Endothelial cell of umbilical vein (primary cell): ENCODE measurements at places on chromosomes 2 and 18. TPM values are rescaled to one million over a fixed set of nuclear protein-coding genes. Genes with fewer than 3 reads are reported as not detected.

Gene ACADL
- not detected in 2 replicates for polyA plus RNA-seq

Gene PROKR1
- polyA plus RNA-seq: not detected in 2 replicates

Gene RTP5
- polyA plus RNA-seq: not detected in 2 replicates

Gene STARD6
- not detected in 2 replicates for polyA plus RNA-seq

DNA sequence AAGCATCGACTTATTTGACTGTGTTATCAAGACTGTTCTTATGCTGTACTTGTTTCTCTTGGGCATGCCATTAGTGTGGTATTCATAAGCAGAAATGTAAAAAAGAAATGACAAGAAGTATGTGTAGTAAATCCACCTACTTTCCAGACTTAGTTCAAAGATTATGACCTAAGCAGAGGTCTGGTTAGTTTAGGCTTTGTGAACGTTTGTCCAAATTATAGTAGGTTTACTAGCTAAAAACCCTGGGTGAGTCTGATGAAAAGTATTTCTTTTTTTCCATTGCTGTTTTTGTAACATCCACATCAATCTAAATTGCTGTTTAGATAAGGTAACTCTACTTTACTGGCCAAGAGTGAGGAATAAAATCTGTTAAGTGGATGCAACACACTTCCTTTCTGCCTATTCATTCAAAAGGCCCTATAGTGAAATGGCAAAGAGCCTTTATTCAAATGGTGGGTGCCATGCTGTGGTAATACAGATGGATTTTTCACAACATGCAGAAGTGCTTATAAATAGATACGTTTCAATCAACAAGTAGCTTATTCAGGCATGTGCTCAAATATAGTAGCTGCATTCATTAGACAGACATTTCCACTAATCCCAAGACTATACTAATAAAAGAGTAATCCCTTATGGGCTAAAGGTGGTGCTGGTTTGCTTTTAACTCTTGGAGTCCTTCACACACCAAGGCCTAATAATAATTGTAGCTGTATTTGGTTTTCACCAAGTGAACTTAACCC is 122.5 kb upstream of the LTBP1 start:
- DNase-seq: no peak

DNA sequence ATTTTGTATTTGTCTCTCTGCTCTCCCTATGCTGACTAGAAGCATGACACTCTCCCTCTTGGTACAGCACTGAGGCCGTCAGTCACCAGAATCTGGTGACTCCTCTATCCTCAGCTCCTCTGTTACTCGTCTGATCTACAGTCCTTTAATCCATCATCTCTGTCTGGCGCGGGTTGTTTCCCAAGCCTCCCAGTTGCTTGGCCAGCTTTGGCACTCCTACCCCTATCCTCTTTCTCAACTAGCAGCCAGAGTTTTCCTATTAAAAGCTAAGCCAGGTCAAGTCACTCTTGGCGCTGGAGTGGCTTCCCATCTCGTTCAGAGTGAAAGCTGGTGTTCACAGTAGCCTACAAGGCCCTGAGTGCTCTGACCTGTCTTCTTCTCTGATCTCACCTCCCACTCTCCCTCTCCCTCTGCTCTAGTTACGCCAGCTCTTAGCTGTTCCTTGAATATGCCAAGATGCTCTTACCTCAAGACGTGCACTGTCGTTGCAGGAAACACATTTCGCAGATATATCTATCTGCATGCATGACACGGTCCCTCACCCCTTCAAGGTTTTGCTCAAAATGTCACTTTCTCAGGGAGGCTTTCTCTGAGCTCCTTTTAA is 41.8 kb upstream of the PSME4 start:
- DNase-seq: no peak

DNA sequence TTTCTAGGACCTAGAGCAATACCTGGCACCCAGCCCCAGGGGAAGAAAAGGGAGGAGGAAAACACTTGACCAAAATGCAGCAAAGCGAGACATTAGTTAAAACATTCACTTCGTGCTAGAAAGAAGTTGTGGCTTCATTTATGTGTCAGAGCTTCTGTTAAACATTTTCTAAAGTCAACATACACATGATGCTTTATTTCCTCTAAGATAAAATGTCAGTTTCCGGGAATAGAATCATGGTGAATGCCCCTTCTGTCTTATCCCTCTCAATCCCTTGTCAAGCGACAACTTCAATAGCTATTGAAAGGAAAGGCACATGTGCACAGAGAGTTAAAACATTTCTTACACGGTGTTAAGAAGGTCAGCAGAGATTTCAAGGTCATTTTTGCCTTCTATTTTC is 404.6 kb upstream of the CWC22 start:
- DNase-seq: peak; percentile 87

DNA sequence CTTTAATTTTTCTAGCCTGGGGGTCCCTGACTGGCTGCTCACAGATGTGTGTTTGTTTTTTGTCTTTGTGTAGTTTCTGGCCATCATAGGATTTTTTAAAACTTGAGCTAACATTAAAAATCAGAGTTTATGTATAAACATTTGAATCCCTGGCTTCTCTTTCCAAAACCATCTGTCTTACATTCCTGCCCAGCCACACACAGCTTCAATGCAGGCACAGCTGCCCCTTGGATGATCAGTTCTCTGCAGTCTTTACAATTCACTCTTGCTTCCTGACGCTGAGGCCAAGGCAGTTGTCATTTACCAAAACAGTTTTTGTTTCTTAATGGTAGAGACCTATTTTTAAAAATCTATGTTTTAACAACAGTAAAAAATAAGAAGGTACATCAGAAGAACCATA is 169.2 kb upstream of the LRRTM1 start:
- DNase-seq: no peak

- DNase-seq: no peak
These were observed 8.4 kb downstream of the GPC1 start for GRCh38 chr2:240443891-240444301.

DNA sequence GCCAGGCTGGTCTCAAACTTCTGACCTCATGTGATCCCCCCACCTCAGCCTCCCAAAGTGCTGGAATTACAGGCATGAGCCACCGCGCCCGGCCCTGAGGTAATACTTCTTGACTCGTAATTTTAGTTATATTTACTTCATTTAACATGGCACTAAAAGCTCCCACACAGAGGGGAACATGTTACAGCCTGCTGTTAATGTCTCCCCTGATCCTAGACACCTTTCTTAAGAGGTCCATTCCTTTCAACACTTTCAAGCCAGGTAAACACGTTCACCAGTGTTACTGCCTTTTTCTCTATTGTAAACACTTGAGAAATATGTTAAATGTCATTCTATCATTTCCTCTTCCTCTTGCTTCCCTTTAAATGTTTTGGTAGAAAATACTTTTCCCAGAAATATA is 161.4 kb downstream of the METTL4 start:
- DNase-seq: no peak

DNA sequence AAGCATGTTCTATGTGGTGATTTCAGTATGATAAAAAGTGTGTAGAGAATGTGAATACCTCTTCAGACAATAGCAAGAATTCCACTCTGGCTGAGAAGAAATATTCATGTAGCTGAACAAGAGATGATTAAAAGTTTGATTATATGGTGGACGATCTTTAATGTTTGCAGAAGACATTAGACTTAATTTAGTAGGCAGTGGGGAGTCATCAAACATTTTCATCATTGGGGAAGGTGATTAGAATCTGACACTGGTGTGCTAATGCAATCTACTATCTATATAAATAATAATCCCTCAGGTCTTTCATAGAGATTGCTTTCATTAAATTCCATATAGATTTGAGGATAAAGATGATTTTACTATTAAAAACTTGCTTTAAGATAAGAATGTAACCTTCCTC is 761.0 kb downstream of the SOCS6 start:
- no peak for DNase-seq

DNA sequence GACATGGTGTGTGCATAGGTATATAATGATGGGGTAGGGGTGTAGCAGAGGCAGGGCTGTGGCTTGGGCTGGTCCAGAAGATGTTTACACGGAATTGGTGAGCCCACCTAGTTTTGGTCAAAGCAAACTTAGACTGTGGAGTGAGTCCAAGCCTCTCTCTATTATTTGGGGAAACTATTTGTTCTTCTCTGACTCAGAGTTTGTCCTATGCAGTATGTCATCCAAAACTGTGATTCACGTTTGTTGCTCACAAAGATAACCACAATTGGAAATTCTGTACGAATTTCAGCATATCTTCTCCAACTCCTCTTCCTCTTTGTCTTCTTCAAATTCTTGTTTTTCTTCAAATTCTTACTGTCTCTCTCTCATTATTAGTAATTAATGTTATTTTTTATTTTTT is 292.9 kb downstream of the XIRP2 start:
- no peak for DNase-seq
